ENCODE measurements at places on chromosomes 3 and 15.

DNA sequence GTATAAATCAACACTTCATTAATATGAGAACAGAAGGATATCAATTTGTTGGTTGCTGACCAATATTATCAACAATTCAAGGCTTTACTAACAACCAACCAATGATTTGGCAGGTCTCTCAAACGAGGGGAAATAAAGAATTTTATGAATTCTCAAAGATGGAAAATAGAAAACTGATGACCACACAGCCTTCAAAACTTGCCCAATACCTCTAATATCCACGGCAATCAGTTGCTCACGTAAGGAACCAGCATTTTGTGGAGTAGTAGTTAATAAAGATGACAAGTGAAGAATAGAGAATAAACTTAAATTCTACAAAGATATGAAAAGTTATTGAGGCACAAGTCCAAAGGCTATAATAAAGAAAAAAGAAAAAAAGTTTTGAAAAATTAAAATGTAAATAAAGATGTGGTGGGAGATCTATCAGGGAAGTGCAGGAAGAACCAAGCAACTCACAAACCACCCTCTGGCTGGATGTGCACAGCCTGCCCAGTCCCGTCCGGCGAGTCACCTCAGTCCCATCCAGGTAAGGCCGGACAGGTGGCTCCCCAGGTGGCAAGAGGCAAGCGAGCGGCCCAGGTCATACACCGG lies 808 bp downstream of the GK5 start:
- no peak for DNase-seq

- no peak for DNase-seq
Observed at GRCh38 chr15:31474059-31474868, 147.6 kb downstream of the KLF13 start.

GRCh38 chr3:39138804-39139415 lies 14.5 kb downstream of the CSRNP1 start:
- DNase-seq: no peak

DNA sequence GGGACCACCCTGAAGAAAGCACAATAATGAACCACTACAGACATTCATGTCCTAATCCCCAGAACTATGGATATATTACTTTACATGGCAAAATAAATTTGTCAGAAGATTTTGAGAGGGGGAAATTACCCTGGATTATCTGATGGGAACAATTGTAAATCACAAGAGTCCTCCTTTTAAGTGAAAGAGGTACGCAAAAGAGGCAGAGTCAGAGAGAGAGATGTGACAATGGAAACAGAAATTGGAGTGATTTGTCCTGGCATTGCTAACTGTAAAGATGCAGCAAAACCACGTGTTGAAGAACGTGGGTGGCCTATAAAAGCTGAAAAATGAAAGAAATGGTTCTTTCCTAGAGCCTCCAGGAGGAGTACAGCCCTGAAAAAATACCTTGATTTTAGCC lies 1121.4 kb upstream of the ALCAM start:
- DNase-seq: no peak

- no peak for DNase-seq
Observed at GRCh38 chr3:194472290-194472920, 14.4 kb downstream of the ATP13A3 start.
